ENCODE measurements at places on chromosomes 5 and 9.

DNA sequence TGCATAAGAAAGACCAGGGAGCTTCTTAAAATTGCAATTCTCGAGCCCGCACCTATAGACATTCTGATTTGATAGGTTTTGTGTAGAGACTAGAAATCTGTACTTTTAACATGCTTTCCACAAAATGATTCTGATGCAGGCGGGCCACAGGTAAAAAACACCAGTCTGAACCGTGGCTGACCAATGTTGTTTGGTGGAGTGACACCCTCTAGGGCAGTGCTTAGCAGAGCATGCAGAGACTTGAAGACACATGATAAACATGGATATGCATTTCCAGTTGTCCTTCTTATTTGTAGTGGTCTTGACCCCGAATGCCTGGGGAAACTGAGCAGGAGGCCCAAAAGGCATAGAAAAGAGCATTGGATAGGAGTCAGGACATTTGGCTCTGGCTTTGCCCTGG is 10.5 kb upstream of the COL15A1 start:
- H3K27me3 ChIP-seq, result no peaks in the 10 kb centered on the region
- no peak for DNase-seq
- H3K36me3 ChIP-seq, result no peaks in the 10 kb centered on the region
- H3K27ac ChIP-seq, result no peak overlapping the region

DNA sequence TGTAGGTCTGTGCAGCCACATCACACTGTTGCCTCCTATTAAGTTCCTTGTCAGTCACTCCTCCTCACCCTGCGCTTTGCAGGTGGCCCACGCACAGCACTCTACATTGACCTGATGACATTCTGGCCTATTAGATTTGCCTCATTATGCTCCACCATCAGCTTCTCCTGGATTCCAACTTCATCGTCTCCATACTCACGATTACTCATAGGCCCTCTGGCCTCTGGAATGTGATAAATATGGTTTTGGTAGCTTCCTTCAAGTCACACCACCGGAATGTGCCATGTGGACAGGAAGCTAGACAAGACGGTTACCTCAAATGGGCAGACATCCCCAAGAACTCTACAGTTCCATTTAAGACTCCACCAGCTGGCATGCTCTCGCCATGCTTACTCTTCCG is 158.0 kb upstream of the LHFPL2 start:
- H3K27ac ChIP-seq, result no peak overlapping the region
- no peaks in the 10 kb centered on the region for H3K4me1 ChIP-seq
- no peaks in the 10 kb centered on the region for H3K36me3 ChIP-seq
- H3K4me3 ChIP-seq, result no peak overlapping the region
- no peaks in the 10 kb centered on the region for H3K27me3 ChIP-seq
- no peak for DNase-seq

DNA sequence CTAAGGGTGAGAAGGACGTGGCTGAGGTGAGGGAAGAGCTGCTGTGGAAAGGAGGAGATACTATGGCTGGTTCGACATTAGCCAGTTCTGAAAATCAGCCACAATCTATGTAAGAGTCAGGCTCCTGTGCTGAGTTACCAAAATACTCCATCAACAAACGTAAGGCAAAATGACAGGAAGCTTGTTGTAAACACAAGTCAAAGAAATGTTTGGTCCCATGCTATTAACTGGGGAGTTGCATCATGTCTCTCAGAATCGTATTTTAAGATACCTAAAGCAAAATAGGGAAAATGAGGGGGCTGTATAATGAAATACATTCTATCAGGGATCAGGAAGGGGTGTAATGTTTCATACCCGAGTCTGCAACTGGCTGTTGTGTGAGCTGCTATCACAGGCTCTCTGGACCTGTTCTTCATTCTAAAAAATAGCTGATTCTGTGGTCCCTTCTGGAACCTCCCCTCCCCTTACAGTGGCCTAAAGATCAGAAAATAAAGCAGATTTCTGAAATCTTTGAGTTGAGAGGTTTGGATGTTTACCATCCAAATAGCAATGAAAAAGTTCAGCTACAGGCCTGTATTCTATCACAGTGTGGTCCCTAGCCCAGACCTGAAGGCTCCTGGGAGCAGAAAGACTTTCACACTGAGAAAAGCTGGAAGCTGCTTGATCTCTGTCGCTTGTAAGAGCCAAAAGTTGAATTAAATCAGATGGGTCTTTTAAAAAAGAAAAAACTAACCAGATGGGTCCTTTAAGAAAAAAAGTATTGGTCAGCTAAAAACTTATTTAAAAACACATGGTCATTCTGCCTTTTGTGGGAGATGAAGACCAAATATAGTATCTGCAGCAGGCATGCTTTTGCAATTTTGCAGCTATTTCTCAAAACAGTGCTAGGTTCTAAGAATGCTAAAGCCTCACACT is 97.8 kb upstream of the SMC5 start:
- peak overlapping the region; percentile 80 for H3K27ac ChIP-seq
- no peaks in the 10 kb centered on the region for H3K27me3 ChIP-seq
- no peak overlapping the region for H3K4me3 ChIP-seq
- DNase-seq, result no peak
- H3K36me3 ChIP-seq, result no peaks in the 10 kb centered on the region
- no peaks in the 10 kb centered on the region for H3K4me1 ChIP-seq

GRCh38 chr9:120369608-120370220 is 210.3 kb downstream of the CDK5RAP2 start:
- no peak overlapping the region for H3K4me3 ChIP-seq
- H3K4me1 ChIP-seq, result no peaks in the 10 kb centered on the region
- H3K36me3 ChIP-seq, result no peaks in the 10 kb centered on the region
- H3K27ac ChIP-seq, result no peak overlapping the region

GRCh38 chr5:173629628-173630027 is 13.2 kb upstream of the BOD1 start:
- H3K36me3 ChIP-seq, result no peaks in the 10 kb centered on the region
- no peak overlapping the region for H3K4me3 ChIP-seq
- H3K4me1 ChIP-seq, result no peaks in the 10 kb centered on the region
- no peak for DNase-seq

DNA sequence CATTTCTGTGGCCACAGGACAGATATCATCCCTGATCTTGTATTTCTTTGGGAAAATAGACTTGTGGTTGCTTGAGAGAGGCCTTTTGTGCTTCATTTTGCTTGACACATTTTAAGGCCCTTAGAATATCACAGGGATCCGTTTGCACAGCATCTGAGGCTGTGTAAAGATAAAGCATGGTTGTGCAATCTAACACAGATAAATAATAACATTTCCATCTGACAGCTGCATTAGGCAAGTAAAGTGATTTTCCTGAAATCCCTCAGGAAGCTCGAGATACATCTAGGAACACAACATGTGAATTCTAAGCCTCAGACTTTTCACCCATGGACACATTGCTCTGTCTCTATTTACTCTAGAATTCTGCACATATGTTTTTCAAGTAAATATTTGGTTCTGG is 212.8 kb upstream of the ADAMTSL1 start:
- H3K4me1 ChIP-seq, result peaks cover 7% of the 10 kb centered on the region
- H3K27ac ChIP-seq, result peak overlapping the region; percentile 61
- no peak overlapping the region for H3K4me3 ChIP-seq
- H3K36me3 ChIP-seq, result no peaks in the 10 kb centered on the region

DNA sequence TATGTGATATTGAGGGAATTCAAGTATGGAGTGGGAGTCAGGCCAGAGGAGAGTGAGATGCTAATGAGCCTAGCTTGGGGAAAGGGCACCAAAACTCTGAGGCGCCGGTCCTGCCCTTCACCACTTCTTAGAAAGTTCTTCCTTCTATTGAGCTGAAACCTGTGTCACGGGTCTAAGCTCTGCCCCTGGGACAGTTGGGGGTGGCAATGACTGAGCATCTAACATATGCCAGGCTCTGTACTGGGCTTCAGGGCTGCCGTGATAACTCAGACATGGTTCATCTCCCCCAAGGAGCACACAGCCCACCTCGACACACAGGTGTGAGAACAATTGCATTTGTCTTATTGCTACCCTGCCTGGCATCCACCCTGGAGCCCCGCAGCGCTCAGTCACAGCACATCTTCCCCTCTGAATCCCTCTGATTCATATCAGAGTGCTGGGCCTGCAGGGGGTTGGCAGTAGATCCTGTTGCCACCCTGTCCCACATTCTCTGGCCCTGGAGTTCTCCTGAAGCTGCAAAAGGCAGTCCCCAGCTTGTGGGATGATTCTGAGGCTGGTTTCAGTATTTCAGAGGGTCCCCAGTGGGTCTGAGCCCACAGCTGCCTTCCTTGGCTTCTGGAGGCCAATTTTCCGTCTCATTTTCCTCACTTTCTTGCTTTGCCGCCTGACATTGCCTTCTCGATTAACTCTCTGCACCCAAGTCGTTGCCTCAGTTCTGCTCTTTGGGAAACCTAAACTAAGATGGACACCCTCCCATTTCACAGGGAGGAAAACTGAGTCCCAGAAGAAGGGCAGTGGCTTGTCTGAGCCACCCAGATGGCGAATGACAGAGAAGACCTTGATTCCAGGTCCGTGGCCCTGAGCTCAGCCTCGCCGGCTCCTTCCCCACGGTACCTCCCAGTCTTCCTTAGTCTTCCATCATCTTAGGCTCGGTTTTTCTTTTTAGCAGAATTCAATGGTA is 42.5 kb downstream of the ALG2 start:
- H3K4me3 ChIP-seq, result no peak overlapping the region
- no peak for DNase-seq
- no peaks in the 10 kb centered on the region for H3K27me3 ChIP-seq
- no peaks in the 10 kb centered on the region for H3K4me1 ChIP-seq
- no peaks in the 10 kb centered on the region for H3K36me3 ChIP-seq
- H3K27ac ChIP-seq, result no peak overlapping the region

DNA sequence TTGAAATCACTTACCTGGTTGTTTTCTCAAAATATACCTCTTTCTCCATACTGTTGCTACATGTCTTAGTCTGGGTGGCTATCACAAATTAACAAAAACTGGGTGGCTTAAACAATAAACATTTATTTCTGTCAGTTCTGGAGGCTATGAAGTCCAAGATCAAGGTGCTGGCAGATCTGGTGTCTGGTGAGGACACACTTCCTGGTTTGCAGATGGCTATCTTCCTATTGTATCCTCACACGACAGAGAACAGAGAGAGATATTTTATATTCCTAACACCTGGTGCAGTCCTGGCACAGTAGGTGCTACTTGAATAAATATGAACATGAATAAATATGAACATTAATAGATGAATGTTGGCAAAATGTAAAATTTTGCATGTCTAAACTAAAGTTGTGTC is 164.3 kb upstream of the ACOT12 start:
- DNase-seq, result no peak
- no peaks in the 10 kb centered on the region for H3K36me3 ChIP-seq
- no peaks in the 10 kb centered on the region for H3K27me3 ChIP-seq
- H3K4me1 ChIP-seq, result no peaks in the 10 kb centered on the region

GRCh38 chr5:33227247-33227646 is 213.5 kb upstream of the TARS1 start:
- DNase-seq, result no peak
- H3K27ac ChIP-seq, result no peak overlapping the region
- H3K4me3 ChIP-seq, result no peak overlapping the region
- H3K27me3 ChIP-seq, result no peaks in the 10 kb centered on the region
- no peaks in the 10 kb centered on the region for H3K4me1 ChIP-seq

- H3K27ac ChIP-seq, result no peak overlapping the region
- H3K27me3 ChIP-seq, result no peaks in the 10 kb centered on the region
- no peaks in the 10 kb centered on the region for H3K36me3 ChIP-seq
- no peak overlapping the region for H3K4me3 ChIP-seq
- no peaks in the 10 kb centered on the region for H3K4me1 ChIP-seq
- DNase-seq, result no peak
Observed at GRCh38 chr5:82917584-82917983, 159.6 kb downstream of the TMEM167A start.

DNA sequence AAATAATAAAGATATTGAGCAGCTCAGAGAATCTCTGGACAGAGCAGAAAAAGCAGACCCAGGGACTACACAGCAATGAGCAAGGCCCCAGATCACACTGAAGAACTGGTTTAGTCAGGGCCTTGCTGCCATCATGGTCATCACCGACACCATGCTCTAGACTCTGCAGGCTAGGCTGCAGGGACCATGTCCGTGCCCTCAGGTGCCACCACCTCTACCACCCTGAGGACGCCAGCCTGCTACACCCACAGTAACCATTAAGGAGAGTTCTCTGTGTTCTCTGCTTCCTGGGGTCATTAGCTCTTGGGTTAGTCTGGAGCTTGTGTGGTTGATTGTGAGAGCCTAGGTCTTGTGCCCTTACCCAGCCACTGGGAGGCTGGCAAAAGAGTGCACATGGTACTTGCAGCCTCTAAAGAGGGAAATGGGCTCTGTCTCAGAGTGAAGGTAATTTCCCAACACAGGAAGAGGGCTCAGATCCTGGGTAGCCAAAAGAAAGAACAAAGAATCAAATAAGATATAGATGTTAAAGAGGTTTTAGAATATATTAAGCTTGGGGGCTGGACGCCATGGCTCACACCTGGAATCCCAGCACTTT is 31.9 kb upstream of the JADE2 start:
- H3K36me3 ChIP-seq, result no peaks in the 10 kb centered on the region
- H3K27me3 ChIP-seq, result no peaks in the 10 kb centered on the region
- H3K4me1 ChIP-seq, result no peaks in the 10 kb centered on the region
- DNase-seq, result no peak

- no peak overlapping the region for H3K4me3 ChIP-seq
- no peak overlapping the region for H3K27ac ChIP-seq
- H3K36me3 ChIP-seq, result no peaks in the 10 kb centered on the region
- DNase-seq, result no peak
- no peaks in the 10 kb centered on the region for H3K27me3 ChIP-seq
Observed at GRCh38 chr9:135513351-135513846, 7.8 kb upstream of the LCN1 start.

GRCh38 chr5:91207248-91207647 is 175.9 kb downstream of the ARRDC3 start:
- H3K27me3 ChIP-seq, result no peaks in the 10 kb centered on the region
- H3K36me3 ChIP-seq, result no peaks in the 10 kb centered on the region
- H3K27ac ChIP-seq, result no peak overlapping the region
- H3K4me1 ChIP-seq, result peaks cover 11% of the 10 kb centered on the region
- no peak overlapping the region for H3K4me3 ChIP-seq

- no peaks in the 10 kb centered on the region for H3K36me3 ChIP-seq
- H3K4me3 ChIP-seq, result no peak overlapping the region
- no peak for DNase-seq
- H3K27me3 ChIP-seq, result no peaks in the 10 kb centered on the region
- no peak overlapping the region for H3K27ac ChIP-seq
Observed at GRCh38 chr5:67858471-67859031, 357.0 kb upstream of the PIK3R1 start.

DNA sequence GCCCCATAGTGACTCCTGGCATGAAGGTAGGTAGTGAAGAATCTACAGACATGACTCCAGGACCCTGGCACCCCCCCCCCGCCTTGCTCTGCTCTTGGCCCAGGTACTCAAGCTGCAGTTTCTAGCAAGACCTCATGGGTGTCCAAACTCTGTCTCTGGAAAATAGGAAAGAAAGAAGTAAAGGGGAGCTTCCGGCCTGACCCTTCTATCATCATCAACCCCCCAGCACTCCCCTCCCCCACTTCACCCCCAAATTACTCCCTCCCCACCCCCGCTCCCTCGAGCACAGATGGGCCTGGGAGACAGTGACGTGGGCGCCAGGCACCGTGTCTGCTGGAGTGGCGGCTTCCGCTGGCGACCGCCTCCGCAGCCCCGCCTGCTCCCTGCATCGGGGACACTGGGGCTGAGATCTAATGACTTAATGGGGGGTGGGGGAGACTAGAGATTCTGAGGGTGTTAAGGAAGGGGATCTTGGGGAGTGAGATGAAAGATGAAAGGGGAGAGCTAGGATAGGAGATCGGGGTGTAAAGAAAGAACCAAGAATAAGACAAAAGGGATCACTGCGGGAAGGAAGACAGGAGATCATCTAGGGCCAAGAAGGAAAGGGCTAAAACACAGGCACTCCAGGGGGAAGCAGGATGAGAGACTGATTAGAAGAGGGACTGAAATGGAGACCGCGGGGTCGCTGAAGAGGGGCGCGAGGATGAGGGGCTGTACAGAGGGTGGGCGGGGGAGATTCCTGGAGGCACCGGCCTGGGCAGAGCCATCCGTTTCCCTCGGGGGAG is 1.1 kb upstream of the DNAJB5 start:
- peak overlapping the region; percentile 100 for H3K27ac ChIP-seq
- no peaks in the 10 kb centered on the region for H3K36me3 ChIP-seq
- peaks cover 24% of the 10 kb centered on the region for H3K4me1 ChIP-seq
- DNase-seq, result peak; percentile 30
- no peaks in the 10 kb centered on the region for H3K27me3 ChIP-seq
